ENCODE measurements at places on chromosomes 12 and 14.

DNA sequence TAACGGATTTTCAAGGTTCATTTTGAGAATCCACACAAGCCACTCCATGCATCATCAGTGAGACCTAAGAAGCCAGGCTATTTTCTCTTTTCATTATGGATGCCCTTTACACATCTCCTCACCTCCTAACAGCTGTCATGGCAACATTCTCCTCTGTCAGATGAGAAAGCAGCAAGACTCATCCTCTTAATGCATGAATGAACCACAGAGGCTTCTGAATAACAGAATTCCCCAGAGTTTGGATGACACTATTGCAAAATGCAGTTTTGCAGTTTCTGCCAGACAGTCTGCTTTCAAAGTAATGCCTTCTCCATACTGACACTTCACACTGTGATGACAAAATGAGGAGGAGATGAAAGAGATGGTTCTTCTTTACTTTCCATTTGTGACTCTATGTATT, 286.7 kb upstream of the GRIP1 start:
- DNase-seq = no peak

GRCh38 chr12:6229224-6230218, 29.3 kb downstream of the CD9 start:
- peak; percentile 63 for DNase-seq

DNA sequence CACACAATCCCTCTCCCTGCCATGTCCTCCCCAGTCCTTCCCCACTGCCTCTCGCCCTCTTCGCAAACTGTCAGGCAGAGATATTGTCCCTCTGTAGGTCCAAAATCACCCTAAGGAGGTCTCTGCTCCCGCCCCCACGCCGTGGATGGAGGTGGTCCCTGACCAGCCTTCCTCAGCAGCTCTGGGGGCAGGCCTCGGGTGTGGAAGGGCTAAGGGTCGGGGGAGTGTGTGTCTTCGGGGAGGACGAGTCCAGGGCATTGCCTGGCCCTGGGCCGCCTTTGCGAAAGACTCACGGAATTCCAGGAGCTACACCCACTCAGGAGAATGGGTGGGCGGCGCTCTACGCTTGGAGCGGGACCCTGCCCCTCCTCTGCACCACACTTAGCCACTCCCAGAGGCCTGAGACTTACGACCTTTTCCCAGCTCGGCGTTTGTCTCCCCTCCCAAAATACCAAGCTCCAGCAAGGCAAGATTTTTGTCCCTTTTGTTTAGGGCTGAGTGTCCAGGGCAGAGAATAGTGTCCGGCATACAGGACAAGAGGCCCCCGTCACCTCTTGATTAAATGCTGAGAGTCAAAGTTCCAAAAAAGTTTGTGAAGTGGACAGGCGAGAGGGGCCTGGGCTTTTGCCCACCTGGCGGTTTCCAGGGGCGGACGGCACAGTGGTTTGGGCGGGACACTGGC, 881 bp downstream of the PYGL start:
- no peak for DNase-seq

- no peak for DNase-seq
These were observed 14.3 kb downstream of the ARF6 start for GRCh38 chr14:49907186-49907585.

- DNase-seq = no peak
These were observed 24.2 kb downstream of the FGD4 start for GRCh38 chr12:32423559-32423958.

DNA sequence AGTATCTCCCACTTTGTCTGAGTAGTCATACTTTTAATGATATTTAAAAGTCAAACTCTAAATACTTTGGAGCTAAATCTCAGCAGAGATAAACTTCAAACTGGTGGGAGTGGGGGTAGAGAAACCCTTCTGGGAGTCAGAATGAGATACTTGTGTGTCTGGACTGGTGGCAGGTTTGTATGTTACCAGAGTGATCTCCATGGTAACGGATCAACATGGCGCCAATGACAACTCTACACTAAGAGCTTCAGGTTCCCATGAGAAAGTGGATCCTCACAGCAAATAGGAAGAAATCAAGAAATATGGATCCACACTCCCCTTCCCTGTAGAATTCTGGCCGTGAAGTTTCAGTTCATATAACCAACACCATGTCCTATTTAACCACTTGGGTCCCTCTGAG, 121.9 kb downstream of the ETV6 start:
- DNase-seq = no peak

DNA sequence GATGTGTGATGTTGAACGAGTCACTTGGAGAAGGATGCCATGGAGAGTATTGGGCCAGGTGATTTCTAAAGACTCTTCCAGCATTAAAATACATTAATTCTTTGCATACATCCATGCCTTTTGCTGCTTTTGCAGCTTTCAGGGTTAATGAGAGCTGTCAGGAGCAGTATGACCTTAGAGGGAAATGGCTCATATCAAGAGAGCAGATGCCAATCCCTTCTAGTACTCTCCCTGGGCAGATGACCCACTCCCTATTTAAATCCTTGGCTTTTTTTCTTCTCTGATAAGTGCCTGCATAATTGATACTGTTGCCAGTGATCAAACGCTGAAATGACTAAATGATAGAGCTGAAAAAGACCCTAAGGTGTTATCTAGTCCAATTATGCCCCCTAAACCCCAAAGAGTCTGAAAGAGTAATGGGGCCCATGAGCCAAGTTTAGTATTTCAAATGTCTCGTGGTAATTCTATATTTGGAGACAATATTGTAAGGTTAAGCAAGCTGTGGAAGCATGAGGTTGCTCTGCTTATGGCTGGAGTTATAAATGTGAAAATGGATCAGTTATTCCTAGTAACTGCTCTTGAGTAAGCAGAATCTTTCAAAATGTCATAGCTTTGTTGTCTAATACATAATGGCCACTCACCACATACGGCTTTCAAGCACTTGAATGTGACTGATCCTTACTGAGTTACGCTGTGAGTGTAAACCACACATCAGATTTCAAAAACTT, 137.3 kb downstream of the ETV6 start:
- DNase-seq = no peak

DNA sequence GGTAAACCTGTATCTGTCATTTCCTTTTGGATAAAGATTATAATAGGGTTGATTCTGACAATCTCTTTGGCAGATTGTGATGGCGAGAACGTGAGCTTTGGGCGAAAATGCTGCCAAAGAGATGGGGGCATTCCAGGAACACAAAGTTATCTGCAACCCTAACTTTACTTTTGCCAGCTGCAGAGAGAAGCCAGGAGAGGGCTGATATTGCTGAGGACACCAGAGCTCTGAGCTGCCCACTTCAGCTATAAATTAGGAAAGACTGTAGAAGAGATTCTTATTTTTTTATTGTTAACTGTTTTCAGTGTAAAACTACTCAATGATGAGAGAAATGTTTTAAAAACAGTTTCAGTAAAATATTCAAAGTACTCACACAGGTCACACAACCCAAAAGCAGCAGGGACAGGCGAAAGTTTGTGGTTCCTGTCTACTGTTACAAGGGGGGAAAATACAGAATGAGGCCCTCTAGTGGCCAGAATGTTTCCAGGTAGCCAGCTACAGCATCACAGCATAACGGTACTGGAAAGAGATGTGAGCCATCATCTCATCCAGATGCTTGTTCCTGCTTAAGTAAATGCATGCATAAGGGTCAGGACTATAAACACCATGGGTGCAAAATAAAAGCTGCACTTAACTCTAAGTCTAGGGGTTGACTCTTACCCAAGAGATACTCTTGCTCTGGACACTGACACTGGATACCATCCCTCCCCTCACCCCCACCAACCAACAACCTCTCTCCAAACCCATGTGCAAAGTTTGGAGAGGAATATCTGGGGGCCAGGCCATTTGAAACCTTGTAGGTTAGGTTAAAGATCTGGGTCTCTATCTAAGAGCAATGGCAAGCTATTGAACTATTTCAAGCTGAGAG, 498.4 kb downstream of the RMST start:
- peak; percentile 10 for DNase-seq
